ENCODE measurements at places on chromosomes 1 and 21.

GRCh38 chr1:10210841-10211804 is 753 bp downstream of the KIF1B start:
- peak; percentile 6 for DNase-seq

GRCh38 chr21:15730484-15731242 is 881 bp downstream of the USP25 start:
- DNase-seq = no peak

- DNase-seq = no peak
These were observed 32.9 kb downstream of the DIP2A start for GRCh38 chr21:46491553-46491952.

DNA sequence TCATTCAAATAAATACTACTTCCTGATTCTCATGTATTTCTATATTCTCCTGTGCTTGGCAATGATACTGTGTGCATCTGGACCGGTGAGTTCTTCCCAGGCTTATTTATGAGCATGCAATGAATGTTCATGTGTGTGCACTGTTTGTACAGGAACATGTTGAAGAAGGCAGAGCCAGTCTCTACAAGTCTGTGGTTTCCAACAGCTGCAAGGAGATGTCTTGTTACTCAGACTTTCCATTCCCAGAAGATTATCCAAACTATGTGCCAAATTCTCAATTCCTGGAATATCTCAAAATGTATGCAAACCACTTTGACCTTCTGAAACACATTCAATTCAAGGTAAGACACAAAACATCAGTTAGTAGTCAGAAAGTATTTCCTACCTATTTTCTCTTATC is 19.1 kb downstream of the FMO1 start:
- DNase-seq = no peak

- DNase-seq = no peak
These were observed 322.5 kb upstream of the ADGRL2 start for GRCh38 chr1:81478219-81478618.

DNA sequence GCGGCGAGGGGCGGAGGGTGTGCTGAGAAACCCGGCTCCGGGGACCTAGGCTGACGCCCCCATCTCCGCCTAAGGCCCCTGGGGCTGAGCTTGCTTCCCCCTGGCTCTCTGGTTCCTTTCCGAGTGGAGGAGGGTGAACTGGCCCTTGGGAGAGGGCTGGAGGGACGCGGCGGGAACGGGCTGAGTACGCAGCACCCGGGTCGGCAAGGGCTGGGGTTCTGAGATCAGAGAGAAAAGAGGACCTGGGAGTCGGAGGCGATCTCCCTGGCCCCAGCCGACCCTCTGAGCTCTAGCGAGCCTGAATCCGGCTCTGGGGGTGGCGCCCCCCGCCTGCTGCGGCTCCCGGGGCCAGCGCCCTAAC is 270.8 kb downstream of the FOXD2 start:
- DNase-seq = no peak

DNA sequence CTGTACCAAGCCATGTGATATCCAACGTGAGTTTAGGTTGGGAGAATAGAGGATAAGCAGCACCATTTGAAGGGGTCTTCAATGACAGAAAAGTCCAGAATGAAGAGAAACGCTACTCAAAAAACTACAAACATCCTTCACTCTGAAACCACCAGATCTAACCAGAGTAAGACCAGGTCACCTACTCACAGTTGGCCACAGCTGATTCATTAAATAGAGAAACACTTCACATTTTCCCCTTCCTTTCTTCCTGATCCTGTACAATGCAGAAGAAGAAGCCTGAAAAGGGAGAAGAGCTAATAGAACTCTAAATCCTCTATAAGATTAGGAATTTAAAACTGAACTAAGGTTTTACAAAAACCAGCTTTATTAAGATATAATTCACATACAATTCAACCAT is 19.4 kb upstream of the SETDB1 start:
- no peak for DNase-seq

- peak; percentile 86 for DNase-seq
These were observed 21.8 kb upstream of the COL9A2 start for GRCh38 chr1:40338745-40339419.

DNA sequence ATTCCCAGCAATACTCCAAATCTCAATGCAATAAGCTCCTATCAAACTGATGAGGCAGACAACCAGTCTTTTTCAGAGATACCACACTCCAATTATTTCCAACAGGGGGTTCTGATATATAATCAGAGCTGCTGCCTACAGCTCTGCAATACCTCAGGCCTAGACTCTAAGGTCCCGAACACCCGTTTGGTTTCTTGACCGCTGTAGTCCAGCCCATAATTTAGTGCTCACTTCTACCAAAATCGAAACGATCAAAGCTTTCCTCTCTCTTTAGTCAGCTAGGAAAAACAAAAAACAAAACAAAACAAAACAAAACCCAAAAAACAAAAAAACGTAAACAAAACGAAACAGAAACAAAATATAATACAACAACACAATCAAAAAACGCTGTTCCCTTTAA is 453.0 kb downstream of the NEGR1 start:
- DNase-seq = no peak

DNA sequence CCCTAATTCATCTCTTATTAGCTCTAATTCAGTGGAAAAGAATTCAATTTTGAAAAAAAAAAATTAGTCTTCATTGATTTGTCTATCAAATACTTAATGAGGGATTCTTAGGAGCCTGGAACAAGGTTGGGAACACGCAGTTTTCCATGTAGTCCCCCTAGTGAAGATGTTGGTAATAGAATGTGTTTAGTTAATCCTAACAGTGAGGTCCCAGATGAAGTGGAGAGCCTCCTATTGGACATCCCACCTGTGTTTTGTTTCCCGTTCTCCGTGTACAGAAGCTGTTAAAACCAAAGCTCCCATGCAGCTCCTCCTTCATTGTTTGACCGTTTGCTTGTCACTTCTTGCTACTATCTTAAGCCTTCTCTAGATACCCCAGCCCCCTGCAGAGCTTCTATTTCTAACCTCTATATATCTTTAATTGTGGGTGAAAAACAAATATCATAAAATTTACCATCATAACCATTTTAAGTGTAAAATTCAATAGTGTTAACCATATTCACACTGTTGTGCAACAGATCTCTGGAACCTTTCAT is 67.5 kb downstream of the PCNX2 start:
- DNase-seq = no peak

GRCh38 chr1:160756849-160757201 is 17.8 kb downstream of the SLAMF7 start:
- no peak for DNase-seq

DNA sequence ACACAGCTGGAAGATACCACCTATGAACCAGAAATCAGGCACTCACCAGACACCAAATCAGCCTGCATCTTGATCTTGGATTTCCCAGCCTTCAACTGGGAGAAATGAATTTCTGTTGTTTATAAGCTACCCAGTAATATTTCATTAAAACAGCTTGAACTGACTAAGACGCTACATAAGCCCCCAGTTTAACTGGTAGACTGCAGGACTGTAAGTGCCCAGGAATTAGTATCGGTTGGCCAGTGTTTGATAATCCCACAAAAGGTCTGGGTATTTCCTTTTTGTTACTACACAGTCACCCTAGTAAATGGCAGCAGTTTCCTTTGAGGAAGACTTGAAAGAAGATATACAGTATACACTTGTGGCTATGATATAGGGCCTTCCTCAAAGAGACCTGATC is 7.3 kb upstream of the SLC35D1 start:
- DNase-seq = no peak

DNA sequence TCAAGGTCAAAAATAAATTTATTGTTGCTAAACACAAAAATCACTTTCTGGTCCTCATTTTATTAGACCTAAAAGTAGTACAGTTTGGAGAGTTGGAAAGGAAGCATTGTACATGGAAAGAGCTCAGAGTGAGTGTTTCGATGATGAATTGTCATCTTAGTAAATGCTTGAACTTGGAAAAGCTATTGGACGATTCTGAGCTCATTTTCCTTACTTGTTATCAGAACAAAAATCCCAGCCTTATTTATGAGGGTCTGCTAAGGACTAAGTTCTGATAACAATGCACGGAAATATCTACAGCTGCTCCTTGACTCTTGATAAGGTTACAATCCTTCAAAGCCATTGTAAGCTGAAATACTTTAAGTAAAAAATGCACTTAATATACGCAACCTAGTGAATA is 710.0 kb upstream of the PTBP2 start:
- no peak for DNase-seq

- DNase-seq = no peak
These were observed 16.9 kb downstream of the IVNS1ABP start for GRCh38 chr1:185300152-185300551.

GRCh38 chr1:98322086-98322485 is 339.4 kb upstream of the SNX7 start:
- DNase-seq = no peak

DNA sequence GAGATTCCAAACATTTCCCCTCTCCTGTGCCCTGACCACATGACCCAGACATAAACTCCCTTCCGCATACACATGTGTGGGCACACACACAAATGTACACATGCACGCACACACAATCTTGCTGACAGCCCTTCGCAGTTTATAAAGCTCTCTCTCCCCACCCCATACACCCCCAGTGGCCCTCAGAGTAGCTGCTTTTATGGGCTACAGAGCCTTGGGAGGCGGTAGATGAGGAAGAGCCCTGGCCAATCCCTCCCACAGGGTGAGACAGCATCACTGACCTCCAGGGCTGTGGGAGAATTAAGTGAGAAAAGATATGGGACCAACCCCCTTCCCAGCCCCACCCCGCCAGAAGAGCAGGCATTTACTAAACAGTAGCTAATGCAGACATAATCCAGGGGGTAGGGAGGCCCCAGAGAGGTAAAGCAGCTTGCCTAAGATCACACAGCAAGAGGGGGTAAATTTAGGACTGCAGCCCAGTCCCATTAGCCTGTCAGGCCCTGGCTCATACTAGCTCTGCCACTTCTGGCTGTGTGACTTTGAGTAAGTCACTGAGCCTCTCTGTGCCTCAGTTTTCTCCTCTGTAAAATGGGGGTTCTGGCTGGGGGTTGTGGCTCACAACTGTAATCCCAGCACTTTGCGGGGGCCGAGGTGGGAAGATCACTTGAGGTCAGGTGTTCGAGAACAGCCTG is 5.1 kb downstream of the SDC3 start:
- no peak for DNase-seq

GRCh38 chr1:56200896-56201295 is 378.5 kb downstream of the PLPP3 start:
- no peak for DNase-seq

- DNase-seq = peak; percentile 97
These were observed at the start of gene CEP350 for GRCh38 chr1:179954493-179955286. Gene CEP350 (plus strand): TSS chr1:179954810. CDS start chr1:179986182, 31,372 bp downstream.

- no peak for DNase-seq
These were observed 29.9 kb downstream of the TTF2 start for GRCh38 chr1:117089996-117090395.

- no peak for DNase-seq
These were observed 119.7 kb downstream of the ZNF326 start for GRCh38 chr1:90114521-90115141.

- DNase-seq = no peak
These were observed 66.2 kb upstream of the APOBEC4 start for GRCh38 chr1:183719289-183719688.

GRCh38 chr1:108327534-108328466 is 83.9 kb upstream of the NBPF4 start:
- DNase-seq = no peak

DNA sequence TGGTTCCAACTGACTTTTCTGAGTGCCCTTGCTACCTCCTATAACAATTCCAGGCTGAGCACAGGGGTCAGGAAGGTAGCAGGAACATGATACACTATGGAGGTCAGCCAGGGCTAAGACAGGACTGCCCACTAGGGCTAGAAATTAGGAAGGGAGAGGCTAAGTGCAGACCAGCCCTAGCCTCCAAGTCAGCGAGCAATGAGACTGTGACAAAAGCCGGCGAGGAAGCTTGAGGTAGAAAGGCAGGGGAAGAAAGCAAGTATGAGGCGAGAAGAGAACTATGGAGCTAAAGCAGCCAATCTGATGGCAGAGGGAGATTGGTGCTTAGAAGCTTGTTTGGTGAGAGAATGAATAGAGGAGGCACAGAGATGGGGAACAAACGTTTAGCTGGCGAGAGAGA is 4.7 kb downstream of the UROD start:
- DNase-seq = no peak

- no peak for DNase-seq
These were observed 240.1 kb downstream of the RHOU start for GRCh38 chr1:228975238-228975907.

DNA sequence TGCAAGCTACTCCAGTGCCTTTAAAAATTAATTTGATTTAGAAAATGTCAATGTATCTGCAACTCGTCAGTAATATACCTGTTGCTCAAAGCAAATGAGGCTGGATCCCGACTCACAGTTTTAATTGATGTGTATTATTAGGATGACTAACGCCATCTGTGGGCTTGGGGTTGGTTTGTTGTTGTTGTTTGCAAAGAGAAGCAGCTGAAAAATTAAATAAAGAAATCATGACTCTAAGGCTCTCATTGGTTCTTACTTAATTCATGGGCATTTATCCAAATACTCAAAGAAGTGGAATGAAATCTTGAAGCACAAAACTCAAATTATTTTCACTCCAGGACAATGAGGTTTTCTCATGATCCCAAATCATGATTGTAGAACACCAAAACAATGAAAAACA is 46.4 kb downstream of the SEC16B start:
- DNase-seq = no peak

DNA sequence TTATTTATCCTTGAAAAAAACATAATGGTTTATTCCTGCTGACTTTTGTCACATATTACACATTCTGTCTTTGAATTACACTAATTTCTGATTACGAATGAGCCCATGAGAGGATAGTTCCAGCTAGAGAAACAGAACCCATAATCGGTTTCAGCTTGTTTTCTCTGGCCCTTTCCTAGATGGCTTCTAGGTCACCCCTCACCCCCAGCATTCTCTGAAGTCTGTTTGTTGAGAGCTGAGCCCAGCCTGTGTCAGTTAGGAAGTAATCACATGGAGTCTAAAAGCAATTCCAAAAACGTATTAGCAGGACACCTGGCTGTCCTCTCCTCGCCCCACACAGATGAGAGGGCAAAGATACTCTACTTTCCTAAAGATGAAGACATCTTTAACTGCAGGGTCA is 48.9 kb downstream of the KIAA1614 start:
- DNase-seq = no peak

- no peak for DNase-seq
These were observed 136.0 kb downstream of the TLR5 start for GRCh38 chr1:223006917-223007648.

- no peak for DNase-seq
These were observed 951 bp downstream of the SYDE2 start for GRCh38 chr1:85199667-85200462.

GRCh38 chr1:23369335-23370013 is at the start of gene ZNF436:
Gene ZNF436 (minus strand): TSS chr1:23369836. CDS start chr1:23368005, 1,831 bp downstream.
- peak; percentile 16 for DNase-seq

- no peak for DNase-seq
These were observed 18.5 kb downstream of the CHAF1B start for GRCh38 chr21:36403713-36404112.

- DNase-seq = no peak
These were observed 10.8 kb downstream of the RPS6KA1 start for GRCh38 chr1:26540351-26540750.

GRCh38 chr21:15022608-15023261 is 42.1 kb downstream of the NRIP1 start:
- DNase-seq = no peak
